CD4-positive, alpha-beta T cell treated with Interferon alpha-2 for 1 hour (primary cell): ENCODE measurements at places on chromosomes 6 and 20.

DNA sequence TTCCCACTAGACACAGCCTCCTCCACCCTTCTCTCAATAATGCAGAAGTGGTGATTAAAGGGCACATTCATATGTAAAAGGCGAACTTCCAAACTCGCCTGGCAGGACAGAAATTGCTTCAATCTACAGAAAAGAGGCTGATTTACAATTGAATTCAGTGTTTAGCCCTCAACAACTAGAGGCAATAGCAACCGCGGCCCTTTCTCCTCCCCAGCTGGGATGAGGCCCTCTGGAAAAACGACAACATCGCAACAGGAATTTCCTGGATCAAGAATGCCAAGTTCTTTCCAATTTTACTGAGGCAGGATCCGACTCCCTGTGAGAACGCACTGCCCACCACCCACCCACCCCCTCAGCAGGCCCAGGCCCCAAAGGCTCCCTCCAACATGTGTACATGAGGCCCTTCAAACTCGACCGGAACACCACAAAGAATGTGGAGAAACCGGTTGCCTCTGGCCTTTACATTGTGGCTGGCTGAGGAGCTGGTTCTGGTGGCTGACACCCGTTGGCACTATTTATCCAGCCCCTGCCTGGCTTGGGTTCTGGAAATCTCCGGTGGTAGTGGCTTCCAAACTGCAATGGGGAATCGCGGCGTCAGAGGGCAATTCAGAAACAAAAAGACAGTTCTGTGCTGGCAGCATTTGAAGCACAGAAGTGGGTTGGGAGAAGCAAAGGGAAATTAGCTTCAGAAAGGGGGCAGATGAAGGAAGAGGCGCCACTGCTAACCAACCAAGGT is 36.8 kb downstream of the ZMYND8 start:
- DNase-seq: no peak

DNA sequence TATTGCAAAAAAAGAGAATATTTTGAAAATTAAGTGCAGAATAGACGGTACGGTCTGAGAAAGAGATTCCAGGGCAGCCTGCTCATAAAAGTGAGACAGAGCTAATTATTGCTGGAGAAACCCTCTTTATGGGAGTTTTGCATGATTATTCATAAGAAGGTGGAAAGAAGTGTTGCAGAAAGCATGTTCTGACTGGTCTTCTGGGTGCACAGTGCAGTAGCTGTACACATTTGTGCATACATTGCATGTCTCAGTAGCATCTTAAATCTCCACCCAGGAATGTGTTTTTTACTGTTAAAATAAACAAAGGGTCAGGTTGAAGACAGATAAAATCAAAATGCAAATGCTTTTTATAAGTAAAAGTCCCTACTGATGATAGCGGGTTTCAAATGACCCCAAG is 1813.6 kb upstream of the DEFB115 start:
- no peak for DNase-seq

DNA sequence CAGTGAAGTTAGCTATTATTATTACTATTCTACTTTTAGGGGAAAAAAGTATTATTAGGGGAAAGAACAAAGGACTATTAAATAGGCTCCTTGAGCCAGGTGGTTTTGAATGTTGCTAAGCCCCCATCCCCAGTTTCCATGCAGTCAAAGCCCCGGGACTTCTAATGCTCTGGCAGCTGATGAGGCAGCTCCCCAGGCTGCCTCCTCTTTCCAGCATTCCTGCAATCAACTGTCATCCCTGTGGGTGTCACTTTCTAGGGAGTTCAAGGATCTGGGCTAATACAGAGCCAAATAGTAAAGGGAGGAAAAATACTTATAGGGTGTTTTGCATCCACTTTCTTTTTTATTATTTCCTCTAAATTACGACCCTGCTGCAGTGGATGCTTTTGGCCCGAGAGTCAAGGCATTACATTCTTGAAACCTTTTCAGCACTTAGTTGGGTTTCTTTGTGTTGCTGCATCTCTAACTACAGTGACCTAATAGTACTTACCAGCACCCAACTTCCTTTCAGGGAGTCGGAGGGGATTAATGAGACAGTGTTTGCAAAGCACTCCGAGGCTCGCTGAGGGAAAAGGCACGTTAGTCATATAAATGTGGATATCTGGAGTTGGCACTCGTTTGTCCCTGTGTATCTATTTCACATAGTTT is 303.9 kb upstream of the MAP3K7 start:
- no peak for DNase-seq

- no peak for DNase-seq
These were observed 186.2 kb downstream of the CDH26 start for GRCh38 chr20:60144404-60144803.

DNA sequence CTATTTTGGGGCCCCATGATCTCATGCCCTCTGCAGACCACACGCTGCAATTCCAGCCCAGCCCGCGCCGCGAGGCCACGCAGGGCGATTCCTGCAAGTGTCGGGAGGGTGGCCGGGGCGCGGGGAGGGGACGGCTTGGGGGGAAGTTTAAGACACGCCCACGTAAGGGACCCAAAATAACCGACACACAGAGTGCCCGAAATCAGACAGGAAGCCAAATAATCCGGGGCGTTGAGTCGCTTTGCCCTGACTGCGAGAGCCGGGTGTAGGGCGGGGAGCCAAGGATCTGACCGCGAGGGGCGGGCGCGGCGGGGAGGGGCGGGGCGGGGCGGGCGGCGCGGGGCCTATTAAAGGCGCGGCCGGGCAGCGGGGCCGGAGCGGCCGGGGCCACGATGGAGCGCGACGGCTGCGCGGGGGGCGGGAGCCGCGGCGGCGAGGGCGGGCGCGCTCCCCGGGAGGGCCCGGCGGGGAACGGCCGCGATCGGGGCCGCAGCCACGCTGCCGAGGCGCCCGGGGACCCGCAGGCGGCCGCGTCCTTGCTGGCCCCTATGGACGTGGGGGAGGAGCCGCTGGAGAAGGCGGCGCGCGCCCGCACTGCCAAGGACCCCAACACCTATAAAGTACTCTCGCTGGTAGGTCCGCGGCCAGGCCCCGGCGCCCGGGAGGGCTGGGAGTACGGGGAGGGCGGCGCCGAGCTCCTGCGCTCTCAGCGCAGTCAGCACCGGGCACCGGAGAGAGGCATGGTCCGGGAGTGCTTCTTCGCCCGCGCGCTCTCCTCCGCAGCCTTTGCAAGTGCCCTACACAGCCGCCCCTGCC is at the start of gene ENPP1:
TSS of gene ENPP1 (plus strand) at position 377 of the 816 bp plus-strand sequence. CDS start at position 393, 16 bp downstream.
- DNase-seq: peak; percentile 66

DNA sequence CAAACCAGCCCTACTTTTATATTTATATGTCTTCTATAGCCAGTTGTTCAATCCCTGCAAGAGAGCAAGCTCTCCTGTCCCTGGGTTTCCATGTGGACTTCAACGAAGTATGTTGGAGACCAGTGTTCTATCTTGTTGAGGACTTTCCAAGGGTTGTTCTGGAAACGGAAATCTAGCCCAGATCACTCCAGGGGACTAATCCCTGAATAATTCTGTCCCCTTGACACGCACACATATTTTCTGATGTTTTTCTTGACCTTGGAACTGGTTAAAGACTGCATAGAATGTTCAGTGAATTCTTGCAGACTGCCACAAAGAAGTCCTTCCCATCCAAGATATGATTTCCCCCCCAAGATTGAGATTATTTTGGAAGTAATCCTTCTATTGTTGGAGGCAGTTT is 9.5 kb upstream of the MYLK2 start:
- DNase-seq: no peak

DNA sequence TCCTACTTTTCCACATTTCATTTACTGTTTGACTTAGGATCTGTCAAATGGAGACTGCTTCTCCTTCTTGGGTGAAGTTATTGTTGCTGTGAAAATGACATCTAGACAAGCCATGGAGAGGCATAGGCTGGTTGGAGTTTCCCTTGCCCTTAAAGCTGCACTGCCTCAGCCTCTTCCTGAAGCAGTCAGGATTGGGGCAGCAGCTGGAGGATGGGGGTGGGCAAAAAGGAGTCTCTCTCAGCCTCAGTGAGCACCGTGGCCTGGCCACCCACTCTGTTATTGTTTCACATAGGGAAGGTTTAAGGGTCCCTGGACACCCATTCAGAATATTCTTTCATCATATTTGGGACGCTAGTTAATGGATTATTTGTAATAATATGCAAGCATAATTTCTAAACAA is 7.7 kb upstream of the ZBTB24 start:
- no peak for DNase-seq

- no peak for DNase-seq
These were observed 168.3 kb upstream of the JAG1 start for GRCh38 chr20:10842116-10842515.

DNA sequence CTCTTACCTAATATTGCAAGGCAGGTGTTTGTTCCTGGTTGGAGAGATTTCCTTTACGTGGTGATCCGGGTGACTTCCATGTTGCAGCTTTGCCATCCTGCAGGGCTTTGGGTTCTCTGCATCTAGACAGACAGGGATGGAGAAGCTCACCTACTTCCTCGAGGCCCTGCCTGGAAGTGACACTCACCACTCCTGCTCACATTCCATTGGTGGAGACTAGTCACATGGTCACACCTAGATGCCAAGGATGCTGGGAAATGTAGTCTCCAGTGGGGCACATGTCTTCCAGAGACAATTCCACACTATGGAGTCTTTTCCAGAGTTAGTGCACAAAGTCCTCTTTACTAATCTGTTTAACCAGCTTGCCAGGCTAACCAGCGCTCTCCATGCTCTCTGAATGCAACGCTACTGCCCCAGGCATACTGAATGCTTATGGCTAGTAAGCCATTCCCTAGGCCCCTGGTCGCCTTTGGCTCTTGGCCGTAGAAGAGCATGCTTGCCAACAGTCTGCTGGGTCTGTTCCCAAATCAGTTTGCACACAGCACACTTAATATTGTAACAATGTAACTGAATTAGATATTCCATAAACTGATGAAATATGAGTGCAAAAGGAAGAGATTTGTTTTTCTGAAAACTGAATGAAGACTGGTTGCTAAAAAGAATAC is 6.7 kb upstream of the KCNK15 start:
- peak; percentile 64 for DNase-seq

DNA sequence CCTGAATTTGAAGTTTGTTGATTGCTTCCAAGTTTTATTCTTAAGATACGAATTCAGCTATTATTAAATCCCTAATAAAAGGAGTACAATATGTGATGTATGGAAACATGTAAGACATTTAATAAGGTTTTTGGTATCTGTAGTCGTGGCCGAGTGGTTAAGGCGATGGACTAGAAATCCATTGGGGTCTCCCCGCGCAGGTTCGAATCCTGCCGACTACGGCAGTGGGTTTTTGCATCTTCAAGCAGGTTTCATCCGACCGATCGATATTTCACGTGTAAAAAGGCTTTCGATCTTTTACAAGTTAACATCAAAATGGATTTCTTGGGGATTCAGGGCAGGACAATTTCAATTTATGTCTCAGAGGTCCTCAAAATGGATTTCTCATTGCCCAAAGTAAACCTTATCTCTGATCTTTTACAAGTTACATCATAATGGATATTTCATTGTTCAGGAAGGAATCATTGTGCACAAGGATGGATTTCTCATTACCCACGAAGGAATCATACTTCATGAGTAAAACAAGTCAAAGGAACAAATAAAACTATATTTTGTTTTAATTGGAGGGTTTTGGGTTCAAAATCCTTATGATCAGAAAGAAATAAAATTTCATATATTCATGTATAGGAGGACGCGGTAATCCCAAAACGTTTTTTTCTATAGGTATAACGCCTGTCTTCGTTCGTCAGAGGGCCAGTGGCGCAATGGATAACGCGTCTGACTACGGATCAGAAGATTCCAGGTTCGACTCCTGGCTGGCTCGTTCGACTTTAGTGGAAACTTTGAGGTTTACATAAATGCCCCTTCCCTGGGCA is 37.3 kb upstream of the BTN3A2 start:
- DNase-seq: peak; percentile 76

- DNase-seq: no peak
These were observed 1.2 kb downstream of the ARFGAP1 start for GRCh38 chr20:63273635-63274380.

GRCh38 chr6:140915103-140915502 is 1217.6 kb upstream of the GJE1 start:
- DNase-seq: no peak

GRCh38 chr6:134503585-134504281 is 185.8 kb upstream of the SGK1 start:
- no peak for DNase-seq

- DNase-seq: no peak
These were observed 6.2 kb upstream of the CITED2 start for GRCh38 chr6:139380611-139381010.

- no peak for DNase-seq
These were observed 124.3 kb downstream of the DLL1 start for GRCh38 chr6:170166511-170167122.

- DNase-seq: no peak
These were observed 104.0 kb downstream of the TFAP2A start for GRCh38 chr6:10310826-10311225.

GRCh38 chr6:126204598-126204997 is 135.3 kb upstream of the CENPW start:
- DNase-seq: no peak

GRCh38 chr6:98539741-98540140 is 294.6 kb upstream of the POU3F2 start:
- no peak for DNase-seq

GRCh38 chr6:87623248-87623647 is 33.3 kb downstream of the ORC3 start:
- DNase-seq: no peak

- DNase-seq: no peak
These were observed 171.8 kb upstream of the BMP2 start for GRCh38 chr20:6595704-6596103.

GRCh38 chr6:100883347-100883746 is 2.2 kb upstream of the ASCC3 start:
- no peak for DNase-seq

- no peak for DNase-seq
These were observed 53.6 kb downstream of the MAP3K5 start for GRCh38 chr6:136738692-136739057.

- no peak for DNase-seq
These were observed 15.8 kb downstream of the HDDC2 start for GRCh38 chr6:125285936-125286335.

DNA sequence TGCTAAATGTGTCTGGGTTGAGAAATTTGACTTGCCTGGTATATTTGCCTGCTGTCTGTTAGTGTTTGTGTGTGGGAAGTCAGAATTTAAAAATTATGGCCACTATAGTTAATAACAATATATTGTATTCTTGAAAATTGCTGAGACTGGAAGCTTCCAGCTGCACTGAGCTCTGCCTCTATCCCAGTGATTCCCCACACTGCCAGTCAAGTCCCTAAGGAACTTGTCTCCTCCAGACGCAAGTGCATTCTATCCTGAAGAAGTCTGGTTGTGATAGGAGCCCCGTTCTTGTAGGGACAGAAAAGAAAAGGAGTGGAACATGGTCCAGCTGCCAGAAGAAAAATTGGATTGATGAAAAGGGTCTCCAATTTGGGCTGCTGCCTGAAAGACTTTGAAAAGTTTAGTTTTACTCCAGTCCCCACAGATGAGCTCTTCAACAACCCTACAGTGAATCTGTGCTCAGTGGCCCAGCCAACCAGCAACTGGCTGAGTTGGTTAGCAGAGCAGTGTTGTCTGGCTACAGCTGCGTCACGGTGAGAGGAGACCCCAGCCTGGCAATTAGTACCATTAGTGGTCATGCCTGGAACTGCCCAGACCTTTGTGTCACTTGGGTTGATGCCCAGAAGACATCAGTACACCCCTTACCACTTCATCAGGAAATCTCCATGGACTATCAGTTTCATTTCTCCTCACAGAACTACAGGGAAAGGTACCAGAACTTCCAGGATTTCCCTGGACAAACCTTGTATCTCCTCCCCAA is 183.1 kb upstream of the MCHR2 start:
- no peak for DNase-seq

GRCh38 chr6:30152910-30153610 is 8.0 kb downstream of the TRIM10 start:
- no peak for DNase-seq
